Uterus (tissue), 4 donors: ENCODE measurements at places on chromosomes 16 and 17.

DNA sequence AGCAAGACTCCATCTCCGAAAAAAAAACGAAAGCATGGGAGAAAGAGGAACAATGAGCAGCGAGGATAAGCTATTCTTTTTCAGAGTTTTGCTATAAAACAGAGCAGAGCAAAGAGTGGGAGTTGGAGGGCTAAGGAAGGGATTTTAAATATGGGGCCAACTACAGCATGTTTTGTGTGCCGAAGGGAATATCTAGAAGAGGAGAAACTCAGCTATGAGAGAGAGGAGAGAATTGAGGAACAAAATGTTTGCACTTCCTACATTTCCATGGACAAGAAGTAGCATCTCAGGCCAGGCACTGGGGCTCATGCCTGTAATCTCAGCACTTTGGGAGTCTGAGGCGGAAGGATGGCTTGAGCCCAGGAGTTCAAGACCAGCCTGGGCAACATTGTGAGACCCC, 13.1 kb upstream of the GRB2 start:
- H3K36me3 ChIP-seq: no peaks in the 10 kb centered on the region
- H3K4me3 ChIP-seq: no peak overlapping the region
- DNase-seq: no peak
- no peaks in the 10 kb centered on the region for H3K4me1 ChIP-seq

GRCh38 chr17:35046245-35046644, 17.3 kb downstream of the RFFL start:
- H3K27ac ChIP-seq: no peak overlapping the region
- H3K36me3 ChIP-seq: no peaks in the 10 kb centered on the region
- H3K4me3 ChIP-seq: no peak overlapping the region
- no peaks in the 10 kb centered on the region for H3K27me3 ChIP-seq
- DNase-seq: no peak

DNA sequence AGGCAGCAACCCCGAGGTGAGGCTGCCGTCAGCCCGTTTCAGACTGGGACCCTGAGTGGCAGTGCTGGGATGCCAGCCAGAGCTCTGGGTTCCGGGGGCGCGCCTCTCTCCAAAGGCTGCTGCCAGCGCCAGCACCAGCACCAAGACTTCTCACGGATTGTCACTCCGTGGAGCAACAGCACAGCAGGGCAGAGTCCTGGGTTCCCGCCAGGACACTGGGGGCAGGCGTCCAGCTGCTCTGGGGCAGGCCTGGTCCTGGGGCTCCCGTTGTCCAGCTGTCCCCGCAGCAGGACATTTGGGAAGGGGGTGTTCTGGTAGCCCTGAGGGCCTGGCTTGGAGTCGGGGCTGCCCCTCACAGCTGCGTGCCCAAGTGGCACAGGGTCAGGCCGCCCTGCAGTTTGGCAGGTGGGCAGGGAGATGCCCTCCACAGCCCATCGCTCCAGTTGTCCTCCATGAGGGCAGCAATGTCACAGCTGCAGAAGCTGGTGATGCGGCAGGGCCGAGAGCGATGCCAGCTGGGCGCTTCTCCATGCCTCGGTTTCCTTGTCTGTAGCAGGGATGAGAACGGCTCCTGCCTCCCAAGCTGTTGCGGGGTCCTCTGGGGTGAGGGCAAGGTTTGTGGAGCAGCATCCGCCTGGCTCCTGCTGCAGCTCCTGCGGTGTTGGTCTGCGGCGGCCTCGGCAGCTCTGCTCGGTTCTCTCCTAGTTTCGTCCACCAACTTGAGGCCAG, 137.3 kb upstream of the CIBAR2 start:
- no peaks in the 10 kb centered on the region for H3K4me1 ChIP-seq
- H3K4me3 ChIP-seq: no peak overlapping the region
- no peaks in the 10 kb centered on the region for H3K36me3 ChIP-seq

GRCh38 chr16:85653290-85653891, 35.4 kb downstream of the GINS2 start:
- no peak for DNase-seq
- H3K4me3 ChIP-seq: no peak overlapping the region
- H3K4me1 ChIP-seq: no peaks in the 10 kb centered on the region
- no peaks in the 10 kb centered on the region for H3K27me3 ChIP-seq
- H3K36me3 ChIP-seq: no peaks in the 10 kb centered on the region

GRCh38 chr17:37233036-37233435, 142.7 kb upstream of the C17orf78 start:
- H3K36me3 ChIP-seq: no peaks in the 10 kb centered on the region
- H3K4me3 ChIP-seq: no peak overlapping the region
- no peak for DNase-seq
- H3K27me3 ChIP-seq: no peaks in the 10 kb centered on the region
- H3K27ac ChIP-seq: no peak overlapping the region

- no peak for DNase-seq
- no peak overlapping the region for H3K27ac ChIP-seq
- H3K27me3 ChIP-seq: no peaks in the 10 kb centered on the region
- no peak overlapping the region for H3K4me3 ChIP-seq
- H3K4me1 ChIP-seq: no peaks in the 10 kb centered on the region
These were observed 86.8 kb upstream of the TOM1L1 start for GRCh38 chr17:54813896-54814295.
